NCI-H2029 (cell line): ENCODE measurements at places on chromosomes 7 and 10.

DNA sequence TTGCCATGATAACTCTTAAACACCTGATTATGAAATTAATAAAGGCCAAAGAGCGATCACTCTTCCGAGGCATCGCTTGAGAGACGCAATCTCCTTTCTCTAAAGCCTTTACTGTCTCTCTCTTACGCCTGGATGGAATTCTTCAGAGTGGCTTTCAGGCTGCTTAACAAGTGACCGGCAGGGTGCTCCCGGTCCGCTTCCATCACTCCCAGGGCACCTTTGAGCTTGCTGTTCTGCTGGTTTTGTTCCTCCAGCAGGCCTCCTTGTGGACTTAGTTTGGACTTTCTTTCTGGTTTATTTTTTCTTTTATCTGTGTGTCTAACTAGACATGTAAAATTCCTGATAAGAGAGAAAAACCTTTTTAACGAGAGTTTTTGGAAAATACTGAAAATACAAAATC is 60.9 kb downstream of the MRPL32 start:
- no peak for DNase-seq

DNA sequence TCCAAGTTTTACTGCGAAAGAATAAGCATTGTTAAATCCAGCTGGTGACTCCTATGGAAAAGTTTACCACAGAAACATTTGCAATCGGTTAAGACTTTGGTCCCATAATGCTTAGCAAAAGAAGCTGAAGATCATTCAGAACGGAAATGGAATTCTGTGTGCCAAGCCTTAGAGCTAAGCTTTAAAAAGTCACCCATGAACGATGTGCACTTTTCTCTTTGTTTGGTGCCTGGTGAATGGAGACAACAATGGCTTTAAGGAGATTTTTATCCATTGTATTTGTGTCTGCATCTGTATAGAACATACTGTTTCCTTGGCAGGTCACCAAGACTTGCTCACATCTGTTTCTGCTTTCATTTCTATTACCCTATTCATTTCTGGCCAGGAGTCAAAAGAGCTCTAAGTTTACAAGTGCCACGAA is 26.3 kb upstream of the COL1A2 start:
- DNase-seq = peak; percentile 4

GRCh38 chr10:48336978-48337599 is 30.6 kb downstream of the MAPK8 start:
- no peak for DNase-seq

DNA sequence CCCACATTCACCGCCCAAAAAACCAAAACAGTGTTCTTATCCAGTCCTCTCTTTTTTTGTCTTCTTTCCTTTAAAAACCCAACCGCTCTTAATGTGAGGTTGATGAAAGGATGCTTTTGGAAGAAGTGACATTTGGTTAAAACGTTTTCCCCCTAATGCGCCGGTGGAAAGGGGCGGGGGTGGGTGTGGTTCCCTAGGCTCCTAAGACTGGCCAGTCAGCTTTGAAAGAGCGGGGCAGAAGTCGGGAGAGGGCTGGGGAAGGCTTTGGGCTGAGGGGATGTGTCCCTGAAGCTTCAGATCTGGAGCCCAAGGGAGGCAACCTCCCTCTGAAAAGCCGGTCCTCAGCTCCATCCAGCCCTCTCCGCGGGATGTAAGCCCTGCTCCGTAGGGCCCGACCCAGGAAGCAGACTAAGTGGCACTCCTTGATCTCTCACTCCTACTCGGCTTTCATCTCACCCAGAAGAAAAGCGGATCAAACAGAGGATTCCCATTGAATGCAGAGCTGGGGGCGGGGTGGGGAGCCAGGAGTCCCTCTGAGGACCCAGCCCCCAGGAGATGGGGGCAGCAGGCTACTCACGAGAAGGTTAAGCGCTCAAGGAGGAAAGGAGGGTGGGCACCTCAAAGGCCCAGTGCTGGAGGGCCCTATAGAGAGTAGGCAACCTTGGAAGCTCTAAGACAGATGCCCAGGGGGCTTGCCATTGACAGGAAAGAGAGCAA is 2.4 kb upstream of the EVX1 start:
- DNase-seq = no peak

DNA sequence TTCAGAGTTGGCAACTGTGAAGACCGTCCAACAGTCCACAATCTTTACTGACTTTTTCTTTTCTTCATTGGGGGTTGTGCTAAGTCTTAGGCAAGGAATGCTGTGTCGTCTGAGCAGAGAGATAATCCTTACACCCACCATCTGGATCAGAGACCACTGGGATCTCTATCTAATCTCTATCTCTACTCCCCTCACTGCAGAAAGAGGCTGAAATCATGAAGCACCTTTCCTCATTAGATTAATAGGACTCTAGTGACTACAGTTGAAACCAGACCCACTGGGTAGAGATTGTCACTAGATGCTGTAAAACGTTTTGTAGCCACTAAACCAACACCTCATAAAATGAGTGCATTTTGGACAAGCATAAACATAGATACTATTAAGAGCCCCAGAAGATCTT is 387.4 kb upstream of the CELF2 start:
- no peak for DNase-seq

GRCh38 chr7:128405471-128406313 is 4.1 kb downstream of the IMPDH1 start:
- peak; percentile 17 for DNase-seq

- DNase-seq = no peak
Observed at GRCh38 chr7:44287488-44288380, 37.7 kb downstream of the CAMK2B start.

DNA sequence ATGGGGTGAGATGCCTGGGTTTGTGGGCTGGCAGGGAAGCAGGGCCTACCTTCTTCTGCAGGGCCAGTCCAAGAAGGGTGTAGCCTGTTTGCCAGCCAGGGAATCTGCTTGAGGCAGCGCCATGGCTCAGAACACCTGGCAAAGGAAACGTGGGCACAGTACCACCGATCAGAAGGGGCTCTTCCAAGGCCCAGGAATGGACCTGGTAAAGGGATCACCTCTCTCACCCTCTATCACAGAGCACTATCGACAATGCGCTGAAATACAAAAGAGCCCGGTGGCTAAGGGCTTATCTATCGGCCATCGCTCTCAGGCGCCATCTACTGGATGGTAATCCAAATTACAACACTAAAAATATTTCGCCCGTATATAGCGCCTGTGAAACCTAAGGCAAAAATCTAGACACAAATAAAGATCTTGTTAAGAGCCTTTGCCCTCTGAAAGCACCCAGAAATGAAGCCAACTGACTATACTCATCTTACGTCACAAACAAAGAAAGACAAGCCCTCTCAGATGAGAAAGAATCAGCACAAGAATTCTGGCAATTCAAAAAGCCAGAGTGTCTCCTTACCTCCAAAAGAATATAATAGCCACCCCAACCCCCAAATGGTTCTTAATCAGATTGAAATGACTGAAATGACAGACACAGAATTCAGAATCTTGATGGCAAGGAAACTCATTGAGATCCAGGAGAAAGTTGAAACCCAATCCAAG is 217.8 kb upstream of the HPS1 start:
- DNase-seq = no peak
